Panc1 (cell line): ENCODE measurements at places on chromosomes 13 and 19. TPM values are rescaled to one million over a fixed set of nuclear protein-coding genes. Genes with fewer than 3 reads are reported as not detected.
A peak's percentile ranks its signal among the peaks of the same experiment; 100 is the strongest.

DNA sequence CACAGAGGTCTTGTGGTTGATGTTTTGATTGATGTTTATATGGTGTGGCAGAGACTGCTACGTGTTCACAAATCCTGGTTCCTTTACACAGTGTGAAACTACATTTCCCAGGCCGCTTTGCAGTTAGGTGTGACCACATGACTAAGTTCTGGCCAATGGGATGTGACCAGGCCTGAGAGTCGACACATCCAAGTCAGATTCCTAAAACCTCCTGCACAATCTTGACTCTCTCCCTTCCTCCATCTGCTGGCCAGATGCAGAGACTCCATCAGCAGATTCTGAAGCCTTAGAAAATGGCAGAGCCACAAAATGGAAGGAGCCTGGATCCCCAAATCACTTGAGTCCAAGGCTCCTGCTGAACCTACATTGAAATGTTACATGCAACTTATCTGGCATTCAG is 12.6 kb downstream of the CD37 start:
- H3K4me3 ChIP-seq = no peak overlapping the region
- no peaks in the 10 kb centered on the region for H3K4me1 ChIP-seq
- H3K27me3 ChIP-seq = no peaks in the 10 kb centered on the region
- H3K36me3 ChIP-seq = no peaks in the 10 kb centered on the region; the same call in none of the 2 replicates
- no peak overlapping the region for H3K27ac ChIP-seq

DNA sequence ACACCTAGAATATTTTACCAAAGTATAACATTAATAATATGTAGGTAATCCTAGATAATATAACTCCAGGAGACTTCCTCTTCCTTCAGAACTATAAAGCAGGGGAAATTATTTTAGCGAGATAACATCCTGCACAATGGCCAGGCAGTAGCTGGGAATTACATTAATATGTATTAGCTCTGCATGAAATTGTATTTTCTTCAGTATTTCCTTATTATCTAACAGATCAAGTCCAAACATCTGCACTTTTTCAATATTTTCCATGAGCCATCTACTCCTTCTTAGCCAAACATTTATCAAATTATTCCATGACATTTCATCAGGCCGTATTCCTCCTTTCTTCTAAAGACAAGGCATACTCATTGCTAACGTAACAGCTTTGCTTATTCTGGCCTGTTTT is 98.8 kb upstream of the PCDH9 start:
- no peaks in the 10 kb centered on the region for H3K36me3 ChIP-seq
- no peak for DNase-seq
- no peak overlapping the region for H3K4me3 ChIP-seq
- no peaks in the 10 kb centered on the region for H3K27me3 ChIP-seq
- no peak overlapping the region for H3K27ac ChIP-seq
- no peaks in the 10 kb centered on the region for H3K4me1 ChIP-seq

DNA sequence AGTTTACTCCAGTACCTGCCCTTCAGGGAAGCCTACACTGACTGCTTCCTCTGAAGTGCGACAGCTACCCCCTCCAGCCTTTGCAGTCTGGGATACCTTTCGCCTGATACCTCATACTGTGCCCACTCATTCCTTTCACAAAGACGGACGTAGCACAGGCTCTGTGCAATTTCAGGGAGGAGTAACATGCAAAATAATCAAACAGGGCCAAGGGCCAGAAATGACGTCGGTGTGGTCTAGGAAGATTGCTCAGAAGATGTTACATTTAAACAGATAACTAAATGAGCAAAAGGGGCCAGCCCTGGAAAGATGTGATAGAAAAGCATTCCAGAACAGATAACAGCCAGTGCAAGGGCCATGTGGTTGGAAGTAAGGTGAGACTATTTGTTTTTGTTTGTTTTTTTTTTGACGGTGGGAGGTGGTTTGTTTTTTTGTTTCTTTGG is 6.6 kb upstream of the DDX39A start:
- H3K27ac ChIP-seq = no peak overlapping the region
- H3K4me1 ChIP-seq = no peaks in the 10 kb centered on the region
- H3K27me3 ChIP-seq = no peaks in the 10 kb centered on the region

- no peaks in the 10 kb centered on the region for H3K4me1 ChIP-seq
- H3K4me3 ChIP-seq = no peak overlapping the region
- H3K27ac ChIP-seq = no peak overlapping the region
- H3K27me3 ChIP-seq = no peaks in the 10 kb centered on the region
- DNase-seq = no peak
Measured at GRCh38 chr13:78383071-78383484, 220.3 kb downstream of the POU4F1 start.

DNA sequence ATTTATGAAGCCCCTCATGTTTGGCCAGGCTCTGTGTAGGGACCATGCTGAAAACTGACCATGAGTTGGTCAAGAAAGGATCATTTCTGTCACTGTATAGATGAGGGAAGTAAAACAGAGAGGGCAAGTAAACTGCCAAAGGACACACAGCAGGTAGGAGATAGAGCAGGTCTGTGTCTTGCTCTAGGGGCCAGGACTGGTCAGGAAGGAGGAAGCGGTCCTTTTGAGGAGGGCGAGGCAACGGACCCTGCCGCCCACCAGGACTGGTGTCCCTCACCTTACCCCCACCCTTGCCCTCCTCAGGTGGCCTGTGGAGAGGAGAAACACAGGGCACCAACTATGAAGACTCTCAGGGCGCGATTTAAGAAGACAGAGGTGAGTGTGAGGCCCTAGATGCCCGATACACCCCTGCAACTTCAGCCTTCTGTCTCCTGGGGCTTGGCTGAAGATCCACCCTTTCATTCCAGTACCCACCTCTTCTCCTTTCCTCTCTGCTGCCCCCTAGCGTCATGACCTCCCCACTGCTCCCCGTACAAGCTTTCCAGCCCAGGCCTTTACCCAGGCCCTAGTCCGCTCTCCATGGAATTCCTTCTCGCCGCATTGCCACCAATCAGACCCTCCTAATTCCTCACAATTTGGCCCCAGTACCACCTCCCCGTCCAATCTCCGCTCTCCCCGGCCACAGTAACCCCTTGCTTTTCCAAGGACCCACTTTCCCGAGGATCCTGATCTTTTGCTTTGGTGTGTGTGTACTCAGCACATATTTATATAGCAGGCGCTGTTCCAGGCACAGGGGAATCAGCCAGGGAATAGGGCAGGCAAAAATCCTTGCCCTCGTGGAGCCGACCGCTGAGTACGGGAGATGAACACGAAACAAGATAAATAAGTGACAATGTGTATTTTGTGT is 3.9 kb downstream of the ANKRD24 start:
- H3K36me3 ChIP-seq = peaks cover 3% of the 10 kb centered on the region; the same call in 1 of the 2 replicates
- H3K4me1 ChIP-seq = no peaks in the 10 kb centered on the region; the same call in none of the 2 replicates
- H3K27me3 ChIP-seq = no peaks in the 10 kb centered on the region

GRCh38 chr19:858868-859843 is at the start of gene CFD:
Gene CFD (plus strand): TSS chr19:859664. CDS start chr19:859690, 26 bp downstream.
- H3K4me3 ChIP-seq = peak within 1 kb of the TSS; percentile 48
- DNase-seq = no peak
- H3K4me1 ChIP-seq = peaks cover 7% of the 10 kb centered on the region
- H3K27ac ChIP-seq = peak within 1 kb of the TSS; percentile 40

GRCh38 chr13:44074611-44075010 is 194.9 kb downstream of the LACC1 start:
- no peak for DNase-seq
- H3K27ac ChIP-seq = no peak overlapping the region
- no peaks in the 10 kb centered on the region for H3K4me1 ChIP-seq
- H3K27me3 ChIP-seq = no peaks in the 10 kb centered on the region

DNA sequence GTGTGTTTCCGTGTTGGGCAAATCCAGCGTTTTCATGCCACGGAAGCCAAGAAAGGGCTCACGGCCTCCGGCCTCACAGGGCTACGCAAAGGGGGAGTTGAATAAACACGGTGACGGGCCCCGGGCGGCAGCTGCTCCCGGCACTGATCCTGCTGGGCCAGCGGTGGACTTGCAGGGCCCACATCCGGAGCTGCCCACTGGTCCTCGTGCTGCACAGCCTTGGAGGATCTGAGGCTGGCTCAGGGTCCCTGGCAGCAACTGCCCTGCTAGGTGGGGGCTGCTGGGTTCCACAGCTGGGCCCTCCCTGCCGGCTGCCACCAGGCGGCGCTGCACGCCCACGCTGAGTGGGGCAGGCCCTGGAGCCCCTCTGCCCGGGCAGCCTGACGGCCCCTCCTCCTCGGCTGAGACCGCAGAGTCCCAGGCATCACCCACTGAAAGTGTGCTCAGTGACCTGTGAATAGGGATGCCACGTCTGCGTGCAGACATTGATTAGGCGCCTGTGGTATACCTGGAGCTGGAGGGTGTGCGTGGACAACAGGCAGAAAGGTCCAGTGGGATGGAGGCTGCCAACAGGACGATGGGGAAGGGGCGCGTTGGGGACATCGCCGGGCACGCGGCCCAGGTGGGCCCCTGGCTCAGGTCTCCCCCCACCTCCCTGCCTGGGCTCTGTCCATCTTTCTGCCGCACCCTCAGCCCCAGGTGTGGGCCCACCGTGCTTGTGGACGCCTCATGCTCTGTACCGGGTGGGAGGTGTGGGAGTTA is 5.3 kb upstream of the HCN2 start:
- H3K27me3 ChIP-seq = no peaks in the 10 kb centered on the region
- H3K27ac ChIP-seq = no peak overlapping the region; the same call in 1 of the 2 replicates
- DNase-seq = no peak
- H3K36me3 ChIP-seq = peaks cover 5% of the 10 kb centered on the region; the same call in 1 of the 2 replicates
- H3K4me1 ChIP-seq = peaks cover 38% of the 10 kb centered on the region
- no peak overlapping the region for H3K4me3 ChIP-seq

GRCh38 chr13:21053231-21053630 is 8.2 kb downstream of the LATS2 start:
- no peak overlapping the region for H3K4me3 ChIP-seq
- peaks cover 6% of the 10 kb centered on the region for H3K4me1 ChIP-seq

DNA sequence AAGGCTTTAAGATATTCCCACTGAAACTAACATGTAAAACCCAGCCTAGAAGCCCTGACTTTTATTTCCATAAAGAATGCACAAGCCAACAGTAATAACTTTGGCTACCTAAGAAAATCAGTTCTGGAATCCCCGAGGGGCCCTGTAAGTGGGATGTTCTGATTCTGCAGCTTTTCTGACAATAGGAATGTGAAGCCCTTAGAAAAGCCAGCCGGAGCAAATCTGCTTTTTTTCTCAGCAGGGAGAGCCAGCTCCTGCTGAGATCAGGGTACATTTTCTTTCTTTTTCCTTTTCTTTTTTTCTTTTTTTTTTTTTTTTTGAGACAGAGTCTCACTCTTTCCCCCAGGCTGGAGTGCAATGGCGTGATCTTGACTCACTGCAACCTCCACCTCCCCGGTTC is 8.0 kb upstream of the GARRE1 start:
- no peak for DNase-seq
- H3K36me3 ChIP-seq = no peaks in the 10 kb centered on the region
- H3K4me3 ChIP-seq = no peak overlapping the region
- H3K27me3 ChIP-seq = no peaks in the 10 kb centered on the region
- H3K27ac ChIP-seq = no peak overlapping the region

DNA sequence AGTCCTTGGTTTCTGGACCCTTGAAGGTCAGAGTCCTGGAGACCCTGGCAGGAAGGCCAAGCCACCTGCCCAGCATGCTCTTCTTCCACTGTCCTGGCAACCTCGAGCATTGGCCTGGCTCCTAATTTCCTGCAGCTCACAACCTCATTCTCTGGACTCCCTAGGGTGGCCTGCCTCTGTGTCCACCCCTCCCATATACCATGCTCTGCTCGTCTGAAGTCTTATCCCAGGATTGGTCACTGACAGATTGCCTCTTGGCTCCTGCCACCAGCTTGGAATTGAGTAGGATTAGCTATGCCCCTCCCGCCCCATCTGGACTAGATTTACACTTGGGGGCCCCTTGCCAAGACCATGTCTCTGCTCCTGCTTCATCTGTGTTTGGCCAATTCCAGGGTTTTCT is 17.1 kb upstream of the WASF3 start:
- no peak for DNase-seq
- no peak overlapping the region for H3K4me3 ChIP-seq
- H3K27ac ChIP-seq = no peak overlapping the region
- no peaks in the 10 kb centered on the region for H3K36me3 ChIP-seq

GRCh38 chr13:90375851-90376250 is 971.6 kb upstream of the MIR17HG start:
- H3K27me3 ChIP-seq = no peaks in the 10 kb centered on the region
- no peak for DNase-seq
- H3K36me3 ChIP-seq = no peaks in the 10 kb centered on the region
- no peak overlapping the region for H3K4me3 ChIP-seq
- H3K27ac ChIP-seq = no peak overlapping the region
- H3K4me1 ChIP-seq = no peaks in the 10 kb centered on the region

DNA sequence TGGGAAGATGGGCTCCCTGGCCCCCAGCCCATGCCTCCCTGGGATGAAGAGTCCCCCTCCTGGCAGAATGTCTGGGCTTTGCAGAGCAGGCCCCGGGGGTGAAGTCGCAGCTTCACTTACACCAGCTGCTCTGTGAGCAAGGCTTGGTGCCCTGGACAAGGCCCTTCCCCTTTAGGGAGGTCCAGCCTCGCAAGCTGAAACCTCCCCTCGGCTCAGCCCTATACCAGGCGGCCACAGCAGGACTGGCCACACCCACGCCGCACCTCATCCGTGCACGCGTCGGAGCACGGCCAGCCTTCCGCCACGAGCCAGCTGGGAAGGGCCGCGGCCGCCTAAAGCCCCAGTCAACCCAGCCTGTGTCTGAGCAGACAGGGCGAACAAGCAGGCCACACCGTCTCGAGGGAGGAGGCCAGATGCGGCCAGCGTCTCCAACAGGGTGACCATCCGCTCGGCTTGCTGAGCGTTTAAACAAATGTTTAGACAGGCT is 83.2 kb upstream of the MCF2L start:
- H3K27ac ChIP-seq = peak overlapping the region; percentile 54; the same call in 1 of the 2 replicates
- no peak for DNase-seq
- H3K4me1 ChIP-seq = no peaks in the 10 kb centered on the region
- H3K27me3 ChIP-seq = no peaks in the 10 kb centered on the region
- peak overlapping the region; percentile 27 for H3K4me3 ChIP-seq

DNA sequence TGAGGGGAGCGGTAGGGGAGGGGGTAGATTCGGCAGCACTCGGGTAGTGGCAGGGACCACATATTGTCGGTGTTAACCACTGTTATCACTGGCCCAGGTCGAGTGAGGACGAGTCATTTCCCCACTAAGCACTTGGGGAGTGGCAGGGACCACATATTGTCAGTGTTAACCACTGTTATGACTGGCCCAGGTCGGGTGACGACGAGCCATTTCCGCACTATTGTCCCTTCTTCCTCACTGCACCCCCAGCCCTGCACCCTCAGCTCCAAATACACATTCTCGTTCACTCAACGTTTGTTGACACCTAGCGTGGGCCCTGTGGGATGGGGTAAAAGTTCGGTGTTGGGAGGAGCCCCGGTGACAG is 467 bp upstream of the CLN5 start:
- H3K4me1 ChIP-seq = peaks cover 3% of the 10 kb centered on the region; the same call in 1 of the 2 replicates
- no peaks in the 10 kb centered on the region for H3K27me3 ChIP-seq
- H3K36me3 ChIP-seq = no peaks in the 10 kb centered on the region; the same call in 1 of the 2 replicates
- DNase-seq = no peak
- H3K4me3 ChIP-seq = peak overlapping the region; percentile 84

- no peaks in the 10 kb centered on the region for H3K27me3 ChIP-seq
- H3K4me3 ChIP-seq = no peak overlapping the region
- H3K4me1 ChIP-seq = no peaks in the 10 kb centered on the region
- no peak for DNase-seq
- no peaks in the 10 kb centered on the region for H3K36me3 ChIP-seq
Measured at GRCh38 chr13:25214491-25215252, 42.6 kb upstream of the AMER2 start.

- no peak overlapping the region for H3K27ac ChIP-seq
- no peaks in the 10 kb centered on the region for H3K4me1 ChIP-seq
- no peaks in the 10 kb centered on the region for H3K27me3 ChIP-seq
Measured at GRCh38 chr19:14015524-14016035, 9.5 kb upstream of the RFX1 start.

PSG2 gene
- not detected for total RNA-seq

OVOL3 gene
- 0.44 TPM for total RNA-seq

COX6B2 gene
- total RNA-seq = 5.6 TPM

ZNF100 gene
- total RNA-seq = 12.1 TPM

CALR3 gene
- total RNA-seq = not detected

LGALS4 gene
- total RNA-seq = 3.9 TPM

PIAS4 gene
- 36.7 TPM for total RNA-seq

LRRC25 gene
- 0.15 TPM for total RNA-seq

MAN2B1 gene
- total RNA-seq = 43.0 TPM
